ENCODE measurements at places on chromosomes 2 and 18.

DNA sequence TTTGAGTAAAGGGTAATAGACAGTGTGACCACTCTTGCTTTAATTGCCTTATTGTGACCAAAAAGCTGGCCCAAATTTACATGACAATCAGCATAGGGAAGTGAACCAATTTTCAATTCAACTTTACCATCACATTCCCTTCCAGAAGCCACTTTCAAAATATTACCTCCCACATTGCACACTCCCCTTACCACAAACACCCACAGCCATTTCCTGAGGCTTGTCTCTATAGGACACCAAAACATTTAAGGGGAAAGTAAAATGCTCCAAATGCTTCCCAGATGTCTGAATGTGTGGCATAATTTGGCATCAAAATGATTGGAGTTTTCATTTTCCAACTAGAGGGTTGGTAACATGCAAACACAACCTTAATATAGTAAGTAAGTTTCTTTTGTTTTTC, 616.1 kb downstream of the SLC4A3 start:
- DNase-seq, result peak; percentile 60

GRCh38 chr2:220783671-220784070, 788.4 kb downstream of the EPHA4 start:
- DNase-seq, result no peak

DNA sequence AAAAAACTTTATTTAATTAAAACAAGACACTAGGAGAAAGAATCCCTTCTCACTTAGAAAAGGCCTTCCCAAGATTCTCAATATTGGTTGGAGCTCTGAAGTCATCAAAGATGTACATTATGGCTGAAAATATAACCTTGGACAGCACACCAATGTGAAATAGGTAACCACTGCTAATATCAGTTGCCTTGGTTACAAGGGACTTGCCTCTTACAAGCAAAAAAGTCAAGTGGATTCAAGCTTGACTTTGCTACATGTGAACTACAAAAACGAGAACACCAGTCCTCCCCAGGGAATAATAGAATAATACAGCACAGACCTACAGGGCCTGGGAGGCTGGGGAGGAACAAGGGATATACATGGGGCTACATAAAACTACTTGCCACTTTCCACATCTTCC, 46.1 kb downstream of the NABP1 start:
- DNase-seq, result no peak

DNA sequence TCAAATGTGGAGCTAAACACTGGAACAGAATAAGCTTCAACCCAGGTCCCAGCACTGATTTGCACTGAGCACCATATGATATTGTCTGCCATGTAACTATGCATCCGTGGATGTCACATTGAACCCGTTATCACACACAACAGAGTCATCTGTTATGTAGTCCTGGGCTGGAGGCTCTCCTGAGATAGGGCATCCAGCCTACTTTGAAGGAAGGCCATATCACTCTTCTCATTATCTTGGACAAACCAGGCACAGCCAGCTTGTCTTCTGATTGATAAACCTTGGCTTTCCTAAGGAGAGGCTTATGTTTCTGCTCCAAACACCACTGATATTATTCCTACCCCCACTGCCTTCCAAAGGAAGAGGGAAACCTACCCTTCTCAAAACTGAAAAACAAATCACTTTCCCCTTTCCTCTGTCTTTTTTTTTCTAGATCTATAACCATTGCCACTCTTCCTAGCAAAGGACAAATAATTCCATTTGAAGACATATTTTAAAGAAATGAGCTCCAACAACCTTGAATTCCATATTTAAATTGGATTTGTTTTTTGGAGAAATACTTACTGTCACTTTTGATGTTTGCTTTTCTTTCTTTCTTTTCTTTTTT, 16.4 kb downstream of the RSAD2 start:
- DNase-seq, result no peak

GRCh38 chr18:74679679-74680076, 82.0 kb downstream of the ZNF407 start:
- DNase-seq, result no peak

DNA sequence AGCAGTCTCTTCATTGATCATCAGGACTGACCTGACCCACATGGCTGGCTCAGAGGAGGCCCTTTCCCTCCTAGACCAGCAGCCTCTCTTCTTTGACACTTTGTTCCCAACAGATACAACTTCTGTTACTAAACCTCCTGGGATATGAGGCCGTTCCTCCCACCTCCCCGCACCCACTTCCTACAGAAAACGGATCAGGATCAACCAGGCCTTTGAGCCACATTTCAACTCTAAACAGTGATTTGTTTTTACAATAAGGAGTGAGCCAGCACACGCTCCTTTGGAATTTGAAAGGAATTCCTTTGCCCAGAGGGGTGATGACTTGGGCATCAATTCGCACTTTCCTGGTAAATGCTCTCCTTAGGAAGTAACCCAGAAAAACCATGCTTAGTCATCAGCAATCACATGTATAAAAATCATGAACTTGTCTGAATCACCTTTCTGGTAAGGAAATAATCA, 180.4 kb downstream of the FAM124B start:
- peak; percentile 97 for DNase-seq

DNA sequence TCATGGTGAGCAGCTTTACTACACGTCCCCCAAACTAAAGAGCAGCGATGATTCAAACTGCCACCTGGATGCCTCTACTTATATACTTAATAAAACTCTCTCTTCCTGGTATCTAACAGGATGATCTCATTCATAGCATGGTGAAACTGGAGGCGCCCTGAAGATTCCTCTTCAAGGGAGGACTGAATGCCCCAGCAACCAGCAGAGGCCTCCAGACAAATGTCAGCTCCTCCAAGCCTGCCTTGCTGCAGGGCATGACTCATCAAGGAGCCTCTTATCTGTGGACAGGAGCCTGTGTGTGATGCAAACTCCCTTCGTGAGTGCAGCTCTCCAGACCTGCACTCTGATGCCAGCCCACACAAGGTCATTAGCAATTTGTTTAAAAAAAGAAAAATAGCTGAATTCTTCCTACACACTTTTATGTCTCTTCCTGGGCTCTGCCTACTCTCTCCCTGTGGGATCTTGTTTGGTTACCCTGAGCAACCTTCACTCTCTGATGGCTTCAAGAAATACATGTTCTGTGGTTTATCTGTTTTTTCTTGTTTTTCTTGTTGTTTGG, 30.2 kb downstream of the LONRF2 start:
- DNase-seq, result peak; percentile 65

- DNase-seq, result peak; percentile 23
Measured at GRCh38 chr18:60188958-60189357, 183.6 kb downstream of the MC4R start.

GRCh38 chr2:25174192-25174861, 5.9 kb upstream of the POMC start:
- DNase-seq, result no peak

DNA sequence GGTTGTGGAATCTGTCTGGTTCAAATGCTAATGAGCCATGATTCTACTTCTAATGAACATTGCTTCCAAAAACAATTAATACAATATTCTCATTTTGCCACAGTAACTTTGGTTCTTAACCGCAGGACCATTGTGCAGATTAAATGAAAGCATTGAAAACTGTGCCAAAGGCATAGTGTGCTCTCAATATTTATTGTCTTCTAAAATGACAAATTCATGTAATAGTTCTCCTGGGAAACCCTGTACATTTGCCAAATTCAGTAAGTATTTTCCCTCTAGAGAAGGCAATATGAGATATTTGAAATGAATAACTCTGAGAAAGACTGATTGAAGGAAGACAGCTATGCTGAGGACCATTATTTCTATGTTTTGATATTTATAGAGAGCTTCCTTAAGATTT, 246.3 kb downstream of the CCDC102B start:
- DNase-seq, result no peak

DNA sequence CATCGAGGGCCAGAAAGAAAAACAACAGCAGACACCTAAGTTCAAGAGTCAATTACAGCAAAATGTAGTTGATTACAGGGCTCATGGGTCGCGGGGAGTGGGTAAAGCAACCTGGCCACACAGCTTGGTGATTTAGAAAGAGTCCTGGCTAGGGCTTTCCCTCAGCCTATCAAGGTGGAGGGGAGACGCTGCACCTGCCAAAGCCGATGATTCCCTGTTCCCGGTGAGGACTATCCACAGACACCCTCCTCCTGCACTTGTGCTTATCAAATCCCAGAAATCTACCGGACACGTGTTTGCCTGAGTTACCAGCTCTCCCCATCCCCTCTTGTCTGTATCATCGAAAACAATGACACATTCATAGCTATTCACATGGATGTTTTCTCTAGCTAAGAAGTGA, 7.0 kb upstream of the SOX11 start:
- no peak for DNase-seq

GRCh38 chr2:173607606-173608311, 253.1 kb downstream of the CDCA7 start:
- DNase-seq, result no peak

GRCh38 chr18:54267701-54268100, 1.6 kb upstream of the POLI start:
- no peak for DNase-seq

- no peak for DNase-seq
Measured at GRCh38 chr18:23986600-23987359, 27.8 kb upstream of the TTC39C start.

DNA sequence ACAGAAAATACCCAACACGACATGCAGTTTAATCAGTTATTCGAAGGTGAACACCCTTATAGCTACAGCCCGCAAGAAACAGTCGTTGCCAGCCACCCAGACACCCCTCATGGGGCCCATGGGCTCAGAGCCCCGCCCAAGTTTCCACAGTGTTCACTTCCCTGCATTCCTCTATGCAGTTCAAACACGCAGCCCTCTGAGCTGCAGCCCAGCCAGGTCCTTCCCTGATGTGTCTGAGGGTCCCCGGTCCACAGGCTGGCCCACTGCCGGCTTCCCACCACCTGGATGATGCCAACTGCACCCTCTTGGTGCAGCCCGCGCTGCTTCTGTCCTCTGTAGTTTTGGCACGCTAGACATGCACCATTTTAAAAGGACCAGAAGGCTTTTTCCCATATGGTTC, 87.4 kb downstream of the ZNF516 start:
- no peak for DNase-seq

GRCh38 chr18:36392164-36392978, 94.9 kb downstream of the FHOD3 start:
- DNase-seq, result no peak

- DNase-seq, result peak; percentile 40
Measured at GRCh38 chr2:27807476-27807875, 36.0 kb downstream of the MRPL33 start.

DNA sequence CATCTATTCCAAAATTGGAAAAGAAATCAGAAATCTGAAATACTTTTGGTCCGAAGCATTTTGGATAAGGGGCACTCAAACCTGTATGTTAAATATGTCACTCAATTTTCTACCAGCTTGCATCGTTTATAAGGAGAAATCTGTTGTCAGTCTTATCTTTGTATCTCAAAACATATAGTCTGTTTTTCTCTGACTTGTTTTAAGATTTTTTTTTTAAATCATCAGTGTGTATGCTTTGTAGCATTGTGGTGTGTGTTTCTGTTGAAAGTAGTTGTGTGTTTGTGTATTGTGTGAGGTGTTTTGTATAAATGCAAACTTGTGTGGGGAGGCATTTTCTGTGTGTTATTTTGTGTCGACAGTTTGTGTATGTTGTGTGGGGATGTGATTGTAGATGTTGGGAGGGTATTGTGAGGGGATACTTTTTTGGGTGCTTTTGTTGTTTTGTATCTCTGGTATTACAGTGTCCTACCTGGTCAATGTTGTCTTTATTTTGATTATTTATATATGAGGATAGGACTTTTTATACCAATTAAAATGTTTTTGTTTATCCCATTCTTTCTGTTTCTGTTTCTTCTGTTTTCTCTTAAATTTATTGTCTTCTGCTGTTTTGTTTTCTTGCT, 30.9 kb downstream of the SMCHD1 start:
- DNase-seq, result no peak

DNA sequence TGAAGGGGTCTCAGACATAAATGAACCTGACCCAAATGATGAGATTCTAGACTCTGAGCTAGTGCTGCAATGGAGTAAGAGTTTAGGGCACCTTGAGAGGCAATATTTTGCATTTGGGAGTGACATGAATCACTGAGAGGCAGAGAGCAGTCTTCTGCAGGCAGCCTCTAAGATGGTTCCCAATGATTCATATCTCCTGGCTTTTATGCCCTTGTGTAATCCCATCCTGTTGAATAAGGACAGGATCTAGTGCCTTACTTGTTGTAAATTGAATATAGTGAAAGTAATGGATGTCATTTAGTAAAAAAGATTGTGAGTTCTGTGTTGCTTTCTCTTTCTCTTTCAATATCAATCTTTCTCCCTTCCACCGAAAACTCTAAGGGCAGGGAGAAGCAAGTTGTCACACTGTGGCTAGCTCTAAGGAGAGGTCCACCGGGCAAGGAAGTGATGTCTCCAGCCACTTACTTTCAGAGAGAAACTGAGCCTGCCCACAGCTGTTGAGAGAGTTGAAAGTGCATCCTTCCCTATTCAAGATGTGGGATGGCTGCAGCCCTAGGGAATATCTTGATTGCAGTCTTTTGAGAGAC, 144.7 kb downstream of the TRIB2 start:
- DNase-seq, result peak; percentile 82

DNA sequence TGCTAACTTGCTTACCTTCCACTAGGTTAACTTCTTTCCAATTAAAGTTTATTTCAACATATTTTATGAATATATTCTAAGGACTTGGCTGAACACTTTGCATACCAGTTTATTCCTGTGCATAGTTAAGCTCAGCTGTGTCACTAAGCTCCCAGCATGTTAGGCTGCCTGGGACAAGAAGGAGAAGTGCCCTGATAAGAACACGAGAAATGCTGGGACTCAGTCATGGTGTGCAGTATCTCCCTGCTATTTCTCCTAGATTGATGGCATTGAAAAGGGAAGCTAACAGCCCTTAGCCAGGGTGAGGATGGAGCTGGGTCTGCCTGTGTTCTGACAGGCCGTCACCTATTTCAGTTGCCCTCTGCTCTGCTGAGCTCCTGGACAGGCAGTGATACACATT, 164.3 kb downstream of the TRABD2A start:
- no peak for DNase-seq

DNA sequence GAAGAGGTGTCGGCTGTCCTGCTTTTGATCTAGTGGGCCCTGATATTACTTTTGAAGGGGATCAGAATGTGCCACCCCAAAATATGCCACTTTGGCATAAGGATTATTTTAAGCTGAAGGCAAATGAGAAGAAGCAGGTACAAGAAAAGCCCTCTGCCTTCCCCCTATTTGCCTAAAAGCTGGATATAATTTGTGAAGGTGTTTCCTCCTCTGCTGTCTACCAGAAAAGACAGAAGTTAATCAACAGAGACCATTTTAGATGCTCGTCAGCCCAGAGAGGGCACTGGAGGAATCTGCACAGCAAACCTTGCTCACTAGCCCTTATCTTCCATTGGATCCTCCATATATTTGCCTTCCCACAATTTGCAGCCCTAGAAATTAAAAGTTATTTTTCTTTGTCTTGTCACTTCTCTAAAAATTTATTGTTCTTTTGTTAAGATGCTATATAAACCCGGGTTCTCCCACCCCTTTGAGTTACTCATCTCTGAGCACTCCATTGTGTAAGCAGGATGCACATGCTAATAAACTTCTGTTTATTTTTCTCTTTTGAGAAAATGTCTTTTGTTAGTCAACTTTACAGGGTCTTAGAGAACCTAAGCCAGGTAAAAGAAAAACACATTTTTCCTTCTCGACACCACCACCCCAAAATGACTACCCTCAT, 163.2 kb upstream of the SLC1A4 start:
- no peak for DNase-seq

Measured in AG10803 (cell line).